ENCODE measurements at places on chromosomes 5 and 9.

- DNase-seq, result no peak
These were observed 9.3 kb downstream of the NAIF1 start for GRCh38 chr9:128057724-128058409.

DNA sequence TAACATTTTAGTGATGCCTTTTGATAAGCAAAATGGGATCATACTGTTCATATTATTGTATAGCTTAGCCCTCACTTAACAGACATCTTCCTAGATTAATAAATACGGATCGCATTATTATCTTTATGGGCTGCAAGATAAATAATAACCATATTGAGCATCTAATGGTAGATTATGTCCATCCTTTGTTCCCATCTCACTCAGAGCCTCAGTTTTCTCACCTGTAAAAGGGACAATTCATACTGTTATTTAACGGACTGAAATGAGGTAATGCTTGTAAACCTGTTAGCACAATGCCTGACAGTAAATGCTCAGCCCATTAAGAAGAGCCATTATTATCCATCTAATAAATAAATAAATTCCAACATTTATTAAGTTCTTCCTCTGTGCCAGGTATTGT lies 3.0 kb upstream of the RPL26L1 start:
- DNase-seq, result no peak

GRCh38 chr5:1224631-1225030 lies 550 bp upstream of the SLC6A18 start:
- DNase-seq, result no peak

DNA sequence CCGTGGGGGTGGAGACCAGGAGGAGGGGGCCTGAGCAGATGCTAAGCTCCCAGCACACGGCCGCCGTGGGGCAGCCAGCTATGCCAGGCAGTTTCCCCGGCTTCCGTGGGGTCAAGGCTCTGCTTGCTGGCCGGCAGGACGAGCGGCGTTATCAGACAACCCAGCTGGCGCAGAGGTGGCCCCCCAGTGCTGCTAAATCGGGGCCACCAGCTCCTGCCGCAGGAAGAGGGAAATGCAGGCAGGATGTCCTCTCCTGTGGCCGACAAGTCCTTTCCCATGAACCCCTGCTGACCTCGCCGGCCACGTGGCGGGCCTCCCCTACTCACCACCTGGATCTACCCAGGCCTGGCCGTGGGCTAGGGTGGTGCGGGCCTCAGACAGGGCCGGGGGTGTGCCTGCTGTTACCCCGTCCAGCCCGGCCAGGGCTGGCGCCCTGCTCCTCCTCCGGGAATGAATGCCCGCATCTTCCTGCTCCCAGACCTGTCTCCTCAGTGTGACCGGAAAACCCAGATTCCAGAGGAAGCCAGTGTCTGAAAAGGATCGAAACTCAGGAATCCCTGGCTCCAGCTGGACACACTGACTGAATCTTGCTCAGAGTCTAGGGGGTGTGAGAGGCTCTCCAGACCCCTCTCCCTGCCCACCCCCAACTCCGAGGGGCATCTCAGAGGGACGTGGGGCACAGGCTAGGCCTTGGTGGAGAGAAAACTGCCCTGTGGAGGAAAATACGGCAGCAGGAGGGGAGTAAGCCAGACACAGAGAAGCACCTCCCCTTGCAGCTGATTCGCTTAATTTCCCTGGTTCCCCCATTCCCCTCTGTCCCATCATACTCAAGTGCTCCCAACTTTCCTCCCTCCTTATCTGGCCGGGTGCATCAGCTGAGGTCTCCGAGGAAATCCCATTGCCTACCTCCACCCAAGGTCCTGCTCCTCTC lies 3.9 kb downstream of the FLT4 start:
- DNase-seq, result no peak

GRCh38 chr9:2740616-2741015 lies 23.3 kb downstream of the KCNV2 start:
- DNase-seq, result no peak

DNA sequence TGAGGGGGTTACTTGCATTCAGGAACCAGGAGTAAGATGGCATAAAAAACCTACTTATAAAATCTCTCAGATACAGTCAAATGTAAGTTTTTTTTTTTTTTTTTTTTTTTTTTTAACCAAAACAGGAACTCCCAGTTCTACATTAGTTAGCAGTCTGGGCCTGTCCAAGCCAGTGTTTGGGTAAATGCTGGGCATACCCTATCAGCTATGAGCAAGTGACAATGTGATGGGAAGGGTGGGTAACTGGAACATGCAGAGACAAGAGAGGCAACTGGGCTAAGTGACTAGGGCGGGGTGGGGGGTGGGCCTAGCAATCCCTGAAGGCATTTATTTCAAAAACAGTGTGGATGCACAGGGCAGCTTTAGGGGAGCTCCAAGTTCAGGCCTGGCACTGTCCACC lies 2.3 kb downstream of the NMRK1 start:
- DNase-seq, result no peak

DNA sequence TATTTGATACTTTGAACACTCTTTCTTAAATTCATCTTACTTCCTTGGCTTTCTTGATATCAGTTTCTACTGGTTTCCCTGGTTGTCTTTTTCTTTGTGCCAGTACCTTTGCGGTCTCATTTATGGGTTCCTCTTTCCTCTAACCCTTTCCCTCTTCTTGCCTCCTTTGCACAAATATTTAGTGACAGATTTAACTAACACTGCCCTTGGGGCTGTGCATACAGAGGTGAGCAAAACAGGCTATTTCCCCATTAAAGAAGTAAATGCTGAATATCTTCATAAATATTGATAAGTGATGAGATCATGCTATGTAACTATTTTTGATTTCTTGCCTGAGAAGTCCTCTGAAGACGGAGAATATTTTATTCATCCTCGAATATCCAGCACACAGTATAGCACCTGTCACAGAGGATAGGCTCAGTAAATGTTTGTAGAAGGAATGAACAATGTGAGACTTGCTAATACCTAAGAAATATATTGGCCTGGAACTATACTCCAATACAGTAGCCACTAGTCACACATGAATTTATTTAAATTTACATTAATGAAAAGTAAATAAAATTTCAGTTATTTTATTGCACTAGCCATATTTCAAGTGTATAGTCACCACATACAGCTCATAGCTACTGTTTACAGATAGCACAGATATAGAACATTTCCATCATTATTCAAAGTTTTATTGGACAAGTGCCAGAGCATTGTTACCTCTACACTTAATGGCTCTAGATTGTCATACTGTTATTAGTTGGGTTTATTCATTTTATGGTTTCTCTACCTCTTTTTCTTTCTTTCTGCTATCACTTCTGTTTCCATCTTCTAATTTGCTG lies 90.4 kb downstream of the RIC1 start:
- no peak for DNase-seq

- DNase-seq, result no peak
These were observed 9.4 kb downstream of the GBGT1 start for GRCh38 chr9:133154097-133154989.

DNA sequence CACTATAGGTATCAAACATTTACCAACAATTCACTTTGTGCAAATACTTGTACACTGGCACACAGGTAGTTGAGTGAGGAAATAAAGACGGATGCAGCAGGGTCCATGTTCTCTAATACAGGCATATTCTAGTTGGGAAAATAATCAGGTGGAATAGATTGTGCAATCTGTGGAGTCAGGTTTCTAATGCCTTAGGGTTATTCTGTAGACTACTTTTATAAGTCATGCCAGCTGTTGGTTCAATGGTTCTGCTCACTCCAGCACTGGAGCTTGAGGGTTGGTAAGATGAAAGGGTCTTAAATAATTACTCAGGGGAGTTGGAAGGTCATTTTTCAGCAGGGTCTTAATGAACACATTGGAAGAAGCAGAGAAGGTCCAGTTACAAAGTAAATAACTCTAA lies 690.3 kb upstream of the DMAC1 start:
- DNase-seq, result no peak

DNA sequence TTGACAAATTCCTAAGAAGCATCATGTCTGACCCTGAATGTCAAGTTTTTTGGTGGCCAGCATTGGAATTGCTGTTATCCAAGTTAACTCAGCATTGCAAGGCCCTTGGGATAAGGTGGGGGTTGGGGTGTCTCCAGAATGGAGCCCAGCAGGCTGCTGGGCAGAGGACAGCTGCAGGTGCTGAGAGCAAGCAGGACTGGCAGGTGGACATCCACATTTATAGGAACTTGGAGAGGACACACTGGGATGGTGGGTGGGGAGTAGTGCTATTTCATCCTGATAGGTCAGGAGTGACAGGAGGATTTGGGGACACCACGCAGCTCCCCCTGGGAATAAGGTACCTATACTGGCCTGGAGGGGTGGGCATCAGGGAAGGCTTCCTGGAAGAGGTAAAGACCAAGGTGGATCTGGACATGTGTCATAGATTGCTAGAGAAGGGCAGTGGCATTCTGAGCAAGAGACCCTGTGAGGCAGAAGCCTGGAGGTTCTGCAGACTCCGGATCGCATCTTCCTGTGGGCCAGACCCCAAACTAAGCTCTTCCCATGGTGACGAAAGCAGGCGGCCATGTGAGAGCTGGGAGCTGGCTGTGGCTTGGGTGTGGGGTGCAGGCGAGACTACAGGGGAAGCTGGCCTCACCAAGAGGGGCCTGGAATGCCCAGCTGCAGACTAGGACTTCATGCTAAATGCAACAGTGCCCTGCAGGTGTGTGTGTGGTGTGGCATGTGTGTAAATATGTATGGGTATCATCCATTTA lies 148.1 kb downstream of the RGS3 start:
- no peak for DNase-seq

- DNase-seq, result no peak
These were observed 39.3 kb upstream of the ADRA1B start for GRCh38 chr5:159877016-159877415.

DNA sequence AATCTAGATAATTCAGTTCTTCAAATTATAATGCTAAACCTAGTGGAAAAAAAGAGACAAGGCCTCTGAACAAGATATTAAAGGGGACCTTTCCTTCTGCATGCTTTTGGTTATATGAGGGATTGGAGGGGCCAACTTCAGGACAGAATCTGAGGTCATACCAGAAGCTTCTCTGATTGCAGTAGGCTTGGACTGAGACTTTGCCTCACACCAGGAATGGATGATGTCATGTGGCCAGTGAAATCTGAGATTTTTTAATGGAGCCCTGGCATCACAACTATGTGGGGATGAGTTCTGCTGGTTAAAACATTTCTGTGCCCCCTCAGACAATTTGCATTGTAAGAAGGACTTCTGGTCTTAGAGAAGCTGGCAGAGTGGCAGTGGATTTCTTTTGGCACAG lies 88.6 kb downstream of the ANGPTL2 start:
- DNase-seq, result no peak

GRCh38 chr5:42923710-42924109 lies 112.0 kb upstream of the SELENOP start:
- DNase-seq, result no peak

GRCh38 chr5:54090495-54091120 lies 219.8 kb downstream of the ARL15 start:
- no peak for DNase-seq

DNA sequence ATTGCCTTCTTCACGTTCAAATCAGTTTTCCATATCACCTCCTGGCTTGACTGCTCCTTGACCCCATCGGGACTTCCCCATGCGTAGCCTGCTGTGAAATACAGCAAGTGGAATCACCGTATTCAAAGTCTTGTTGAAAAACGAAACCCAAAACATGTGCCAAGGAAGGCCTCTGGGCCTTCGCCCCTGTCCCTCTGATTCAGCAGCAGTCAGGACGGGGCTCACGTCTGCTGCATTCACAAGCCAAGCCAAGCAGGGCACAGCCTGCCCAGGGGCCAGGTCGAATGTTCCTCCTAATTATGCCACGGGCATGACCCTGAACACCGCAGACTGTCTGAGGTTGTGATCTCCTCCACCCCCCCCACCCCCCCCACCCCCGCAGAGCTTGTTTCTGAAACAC lies 960 bp upstream of the CTNND2 start:
- no peak for DNase-seq

GRCh38 chr9:19018201-19018600 lies 14.8 kb downstream of the SAXO1 start:
- DNase-seq, result no peak

DNA sequence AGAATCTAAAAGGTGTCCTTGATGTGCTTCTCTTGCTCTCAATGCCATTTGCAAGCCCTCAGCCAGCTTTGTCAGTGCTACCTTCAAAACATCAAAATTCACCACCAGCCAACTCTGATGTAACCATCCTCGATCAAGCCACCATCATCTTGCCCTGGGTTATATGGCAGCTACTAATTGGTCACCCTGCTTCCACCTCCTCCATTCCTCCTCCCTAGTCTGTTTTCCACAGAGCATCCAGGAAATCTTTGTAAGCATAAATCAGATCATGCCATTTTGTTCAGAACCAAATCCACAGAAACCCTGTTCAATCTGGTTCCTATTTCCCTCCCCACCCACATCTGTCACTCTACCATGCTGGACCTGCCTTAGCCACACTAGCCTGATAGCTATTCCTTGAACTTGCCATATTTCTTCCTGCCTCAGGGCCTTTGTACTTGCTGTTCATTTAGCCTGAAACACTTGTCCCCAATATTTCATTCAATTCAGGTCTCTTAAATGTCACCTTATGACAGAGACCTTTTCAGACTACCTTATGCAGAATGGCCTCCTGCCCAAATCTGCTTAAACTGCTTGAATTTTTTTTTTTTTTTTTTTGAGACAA lies 1.9 kb upstream of the B4GALT1 start:
- no peak for DNase-seq

- no peak for DNase-seq
These were observed 154.1 kb downstream of the ADAMTS12 start for GRCh38 chr5:33737697-33738096.

DNA sequence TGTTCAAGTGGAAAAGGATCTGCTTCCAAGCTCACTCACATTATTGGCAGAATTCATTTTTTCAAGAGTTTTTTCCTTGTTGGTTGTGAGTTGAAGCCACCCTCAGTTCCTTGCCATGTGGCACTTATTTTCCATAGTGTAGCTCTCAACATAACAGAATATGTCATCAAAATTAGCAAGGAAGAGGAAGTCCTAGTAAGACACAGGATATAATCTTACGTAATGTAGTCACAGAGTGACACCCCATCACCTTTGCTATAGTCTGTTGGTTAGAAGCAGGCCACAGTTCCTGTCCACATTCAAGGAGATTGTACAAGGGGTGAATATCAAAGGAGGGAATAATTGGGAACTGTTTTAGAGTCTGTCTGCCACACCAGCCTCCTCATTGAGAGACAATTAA lies 15.7 kb downstream of the IRGM start:
- DNase-seq, result no peak

GRCh38 chr9:132026932-132027585 lies 52.6 kb downstream of the MED27 start:
- DNase-seq, result no peak

GRCh38 chr5:59107692-59108091 lies 524.8 kb downstream of the RAB3C start:
- DNase-seq, result no peak

- DNase-seq, result no peak
These were observed 11.0 kb upstream of the ZBTB43 start for GRCh38 chr9:126793686-126794417.
